Heart left ventricle (tissue), 16 donors: ENCODE measurements at places on chromosomes 3 and 15.
A peak's percentile ranks its signal among the peaks of the same experiment; 100 is the strongest.

DNA sequence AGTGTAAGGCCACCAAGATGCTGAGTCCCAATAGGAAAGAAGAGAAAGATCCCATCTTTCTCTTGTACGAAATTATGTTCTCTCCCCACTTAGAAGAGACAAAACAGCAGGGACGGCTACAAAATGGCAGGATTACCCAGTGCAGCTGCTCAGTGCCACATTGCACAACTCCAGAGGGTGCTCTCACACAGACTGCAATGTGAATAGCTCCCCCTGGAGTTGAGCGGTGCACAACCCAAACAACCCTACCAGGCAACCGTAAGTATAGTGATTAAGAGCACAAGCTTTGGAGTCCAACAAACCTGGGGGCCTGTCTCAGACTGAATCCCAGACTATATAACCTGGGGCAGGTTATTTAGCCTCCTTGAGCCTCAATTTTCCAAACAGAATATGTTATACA lies 3.1 kb upstream of the BHLHE40 start:
- peak; percentile 32 for DNase-seq

DNA sequence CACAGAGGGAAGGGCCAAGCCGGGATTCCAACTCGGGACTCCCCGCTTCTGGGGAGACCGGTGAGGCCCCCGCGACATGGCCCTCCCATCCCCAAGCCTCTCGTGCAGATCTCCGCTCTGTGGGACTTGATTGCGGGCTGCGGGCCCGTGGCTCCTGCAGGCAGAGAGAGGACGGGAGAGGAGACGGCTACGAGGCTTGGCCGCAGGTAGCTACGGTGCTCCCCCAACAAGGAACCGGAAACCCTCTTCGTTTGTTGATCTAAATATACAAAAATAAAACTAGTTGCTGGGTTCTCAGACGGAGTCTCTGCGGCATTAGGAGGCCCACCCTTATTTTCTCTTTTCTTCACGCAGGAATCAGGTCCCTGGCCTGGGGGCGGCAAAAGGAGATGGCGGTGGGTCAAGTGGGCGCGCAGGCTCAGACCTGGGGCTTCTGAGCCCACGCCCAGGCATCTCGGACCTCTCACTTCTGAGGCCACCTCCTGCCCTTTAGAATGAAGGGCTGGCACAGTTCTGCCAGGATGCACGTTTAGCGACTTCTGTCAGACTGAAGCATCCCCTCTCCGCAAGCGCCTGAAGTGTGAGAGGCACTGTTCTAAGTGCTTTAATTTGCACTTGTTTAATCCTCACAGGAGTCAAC lies 10.9 kb downstream of the GNB5 start:
- no peak for DNase-seq

- DNase-seq, result no peak
These were observed 120.5 kb downstream of the POLR2M start for GRCh38 chr15:57827021-57827420.

DNA sequence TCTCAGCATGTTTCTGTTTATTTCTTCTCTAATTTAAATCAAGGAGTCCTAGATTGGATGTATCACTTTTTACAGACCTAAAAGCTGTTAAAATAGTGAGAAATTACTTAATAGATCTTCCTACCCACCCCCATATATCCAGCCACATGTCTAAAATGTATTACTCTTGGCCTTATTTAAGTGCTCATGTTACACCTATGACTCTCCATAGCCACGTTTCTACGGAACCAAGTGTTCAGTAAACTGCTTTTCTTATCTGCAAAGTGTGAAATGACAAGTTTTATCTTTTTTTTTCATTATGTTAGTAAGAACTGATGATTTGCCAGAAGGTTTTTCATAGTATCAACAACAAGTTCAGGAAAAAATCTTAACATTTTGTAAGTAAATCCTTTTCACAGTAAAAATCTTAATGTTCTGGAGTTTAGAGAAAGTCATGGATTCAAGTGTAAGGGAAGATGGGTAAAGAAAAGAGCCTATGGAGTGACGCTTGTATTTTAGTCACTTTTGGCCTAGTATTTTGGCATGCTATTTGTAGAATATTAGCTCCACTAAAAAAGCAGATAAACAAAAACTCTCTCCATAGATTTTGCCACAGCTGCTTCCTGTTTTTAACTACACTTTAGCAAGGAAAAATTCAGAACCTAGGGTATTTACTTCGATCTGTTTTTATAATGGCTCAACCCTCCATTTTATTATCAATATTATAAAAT lies 41.2 kb upstream of the IGSF10 start:
- no peak for DNase-seq

DNA sequence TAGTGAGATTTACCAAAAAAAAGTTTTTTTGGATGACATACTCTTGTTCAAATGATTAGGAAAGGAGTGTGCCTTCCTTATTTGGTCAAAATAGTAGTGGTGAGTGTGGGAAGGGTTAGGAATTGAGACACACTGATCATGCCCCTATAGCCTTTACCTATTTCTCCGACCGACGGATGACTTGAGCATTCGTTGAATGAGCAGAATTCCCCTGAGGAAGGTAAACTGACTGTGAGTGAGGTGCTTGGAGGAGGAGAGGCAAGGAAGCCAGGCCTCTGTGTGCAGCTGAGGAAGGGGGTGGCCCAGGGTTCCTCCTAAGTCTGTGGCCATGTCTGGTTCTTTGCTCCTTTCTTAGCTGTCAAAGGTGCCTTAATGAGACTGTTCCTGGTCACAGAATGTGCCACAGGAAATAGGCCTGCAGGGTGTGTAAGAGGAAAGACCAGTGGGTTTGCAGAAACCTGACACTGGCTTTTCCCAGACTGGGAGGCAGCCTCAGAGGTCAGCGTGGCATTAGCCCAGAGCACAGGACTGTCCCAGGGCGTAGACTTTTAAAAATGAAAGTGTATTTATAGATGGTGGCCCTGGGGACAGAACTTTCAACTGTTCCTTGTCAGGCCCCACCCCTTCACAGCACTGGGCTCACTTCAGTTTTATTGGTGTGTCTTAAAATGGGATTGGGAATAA lies 307.7 kb upstream of the C2CD4B start:
- no peak for DNase-seq

GRCh38 chr15:48373821-48374451 lies 42.7 kb downstream of the DUT start:
- DNase-seq, result no peak

DNA sequence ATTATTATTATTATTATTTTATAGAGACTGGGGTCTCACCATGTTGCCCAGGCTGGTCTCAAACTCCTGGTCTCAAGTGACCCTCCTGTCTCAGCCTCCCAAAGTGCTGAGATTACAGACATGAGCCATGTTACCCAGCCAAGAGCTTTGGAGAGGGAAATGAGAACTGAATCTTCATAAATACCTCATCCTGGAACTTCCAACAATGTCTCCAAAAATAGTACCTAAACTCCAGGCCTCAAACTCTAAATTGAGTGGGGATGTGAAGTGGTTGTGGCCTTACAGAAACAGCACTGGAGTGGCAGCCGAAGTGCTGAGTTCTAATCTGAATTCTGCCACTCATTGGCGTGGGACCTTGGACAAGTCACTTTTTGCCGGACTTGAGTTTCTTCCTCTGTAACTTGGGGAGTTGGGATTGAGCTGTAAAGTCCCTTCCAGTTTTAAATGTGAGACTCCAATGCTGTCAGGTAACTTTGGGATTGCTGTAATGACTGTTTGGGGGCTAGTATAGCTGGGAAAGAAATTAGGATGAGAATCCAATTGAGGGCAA lies 10.0 kb upstream of the SRP14 start:
- DNase-seq, result no peak

DNA sequence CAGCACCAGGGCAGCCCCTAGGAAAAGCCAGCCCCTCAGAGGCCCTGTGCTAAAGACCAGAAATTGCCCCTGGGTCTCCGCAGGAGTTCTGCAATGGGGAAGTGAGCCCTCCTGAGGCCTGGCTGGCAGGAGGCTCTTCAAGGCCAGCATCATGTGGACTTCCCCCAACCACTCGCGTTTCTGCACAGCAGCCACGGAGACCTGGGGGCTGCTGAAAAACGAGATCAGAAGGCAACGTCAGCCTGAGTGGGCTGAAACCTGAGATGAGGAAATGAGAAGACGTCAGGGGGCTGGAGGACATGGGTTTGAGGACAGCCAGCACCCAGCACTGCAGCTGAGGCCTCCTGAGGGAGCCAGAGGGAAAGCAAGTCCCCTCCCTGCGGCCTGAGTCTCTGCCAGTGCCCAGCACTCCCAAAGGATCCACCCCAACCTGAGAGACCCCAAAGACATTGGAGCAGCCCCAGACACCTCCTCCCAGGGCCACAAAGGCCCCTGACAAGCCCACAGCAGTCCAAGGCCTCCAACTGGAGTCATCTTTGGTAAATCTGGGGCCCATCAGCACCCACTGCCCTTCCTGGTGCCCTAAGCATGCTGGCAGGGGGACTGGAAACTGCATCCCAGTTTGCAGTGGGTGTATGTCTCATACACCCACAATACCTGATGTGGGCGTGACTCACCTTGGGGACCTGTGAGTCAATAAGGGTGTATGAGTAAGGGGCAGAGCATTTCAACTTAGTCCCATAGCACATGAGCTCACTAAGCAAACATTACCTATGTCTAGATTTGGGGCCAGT lies 29.2 kb upstream of the CYP11A1 start:
- no peak for DNase-seq

DNA sequence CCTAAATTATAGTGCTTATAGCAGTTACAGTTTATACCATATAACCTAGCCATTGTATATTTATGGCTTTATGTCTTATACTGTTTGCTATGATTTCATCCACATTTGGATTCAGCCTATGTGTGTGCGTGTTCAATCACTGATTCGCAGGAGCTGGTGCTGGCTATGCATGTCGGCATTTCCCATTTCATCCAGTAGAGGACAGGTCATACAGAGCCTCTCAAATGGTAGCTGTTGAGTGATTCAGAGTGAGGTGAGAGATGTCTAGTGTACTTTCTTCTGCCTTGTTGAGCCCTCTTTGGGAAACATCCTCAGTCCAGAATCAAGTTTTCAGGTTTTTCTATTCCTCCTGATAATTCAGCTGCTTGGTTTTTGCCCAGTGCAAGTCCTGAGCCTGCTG lies 76.1 kb downstream of the FRMD4B start:
- DNase-seq, result no peak

- no peak for DNase-seq
These were observed 97.1 kb upstream of the SPATA16 start for GRCh38 chr3:173238091-173238490.

- DNase-seq, result no peak
These were observed 96.3 kb downstream of the TPRG1 start for GRCh38 chr3:189267981-189268613.

- no peak for DNase-seq
These were observed 62.4 kb downstream of the CEMIP start for GRCh38 chr15:80841541-80841940.

DNA sequence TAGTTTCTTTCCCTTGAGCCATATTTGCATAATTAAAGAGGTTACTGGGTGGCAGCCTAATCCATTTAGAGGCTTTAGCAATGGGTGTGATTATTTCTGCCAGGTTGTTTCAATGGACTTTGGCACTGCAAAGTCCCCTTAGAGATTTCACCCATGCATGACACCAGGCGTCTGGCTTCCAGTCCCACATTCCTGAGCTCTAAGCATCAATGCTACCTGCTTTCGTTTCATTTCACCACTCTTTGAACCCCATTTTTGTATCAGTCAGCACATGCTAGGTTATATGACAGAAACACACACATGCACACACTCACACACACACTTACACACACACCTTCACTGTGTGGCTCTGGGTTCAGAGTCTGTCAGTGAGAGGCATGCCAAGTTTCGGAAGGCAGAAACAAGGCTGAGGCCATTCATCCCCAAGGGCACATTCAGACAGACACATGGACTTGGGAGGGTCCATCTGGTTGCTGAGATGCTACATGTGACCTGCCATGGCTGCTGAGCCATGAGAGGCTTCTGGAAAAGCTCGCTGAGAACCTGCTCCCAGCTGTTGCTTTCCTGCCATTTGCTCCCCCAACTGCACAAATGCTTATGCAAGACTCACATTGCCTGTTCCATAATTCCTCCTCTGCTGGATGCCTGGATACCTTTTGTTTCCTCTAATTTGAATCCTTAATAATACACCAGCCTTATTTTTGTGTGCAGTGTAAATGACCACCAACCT lies 354.1 kb downstream of the GABRG3 start:
- no peak for DNase-seq

DNA sequence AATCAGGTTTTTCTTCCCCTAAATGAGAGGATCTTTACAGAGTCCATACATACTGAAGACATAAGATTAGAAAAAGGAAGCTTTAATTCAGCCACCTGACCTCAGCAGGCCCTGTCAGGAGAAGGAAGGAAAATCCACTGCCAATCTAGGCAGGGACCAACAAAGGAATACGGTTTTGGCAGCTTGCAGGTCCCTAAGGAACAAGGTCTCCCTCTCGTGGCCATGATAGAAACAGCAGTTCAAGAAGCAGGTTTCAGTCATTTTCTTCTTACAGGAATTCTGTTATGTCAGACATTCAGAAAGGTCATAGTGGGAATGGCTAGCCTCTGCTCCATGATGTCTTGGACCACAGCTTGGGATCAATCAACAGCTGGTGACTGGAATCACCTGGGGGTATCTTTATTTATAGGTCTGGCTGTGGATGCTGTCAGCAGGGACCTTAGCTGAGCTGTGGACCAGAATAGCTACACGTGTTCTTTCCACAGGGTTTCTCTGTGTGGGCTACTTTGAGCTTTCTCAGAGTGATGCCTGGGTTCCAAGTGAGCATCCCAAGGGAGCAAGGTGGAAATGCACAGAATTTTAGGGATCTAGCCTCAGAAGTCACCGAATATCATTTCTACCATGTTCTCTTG lies 9.4 kb upstream of the CMSS1 start:
- DNase-seq, result no peak

GRCh38 chr3:186361246-186361761 lies 730 bp downstream of the DGKG start:
- DNase-seq, result no peak

GRCh38 chr3:129827765-129828164 lies 65.7 kb downstream of the TMCC1 start:
- DNase-seq, result no peak

DNA sequence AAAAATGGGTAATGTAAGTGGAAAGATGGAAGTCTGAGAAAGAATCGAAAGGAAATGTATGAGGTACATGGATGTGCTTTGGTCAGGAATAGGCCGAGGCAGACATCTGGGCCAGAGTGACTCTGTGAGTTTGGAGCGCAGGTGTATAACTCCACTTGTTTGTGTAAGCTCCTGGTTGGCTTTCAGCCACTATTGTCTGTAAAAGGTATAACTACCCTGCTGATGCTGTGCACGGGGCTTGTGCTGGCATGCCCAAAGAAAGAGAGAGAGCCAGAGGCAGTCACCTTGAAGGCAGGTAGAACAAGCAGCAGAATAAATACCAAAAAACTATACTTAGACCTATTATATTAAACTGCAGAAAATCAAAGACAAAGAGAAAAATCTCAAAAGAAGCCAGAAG lies 32.7 kb upstream of the CD96 start:
- DNase-seq, result no peak

DNA sequence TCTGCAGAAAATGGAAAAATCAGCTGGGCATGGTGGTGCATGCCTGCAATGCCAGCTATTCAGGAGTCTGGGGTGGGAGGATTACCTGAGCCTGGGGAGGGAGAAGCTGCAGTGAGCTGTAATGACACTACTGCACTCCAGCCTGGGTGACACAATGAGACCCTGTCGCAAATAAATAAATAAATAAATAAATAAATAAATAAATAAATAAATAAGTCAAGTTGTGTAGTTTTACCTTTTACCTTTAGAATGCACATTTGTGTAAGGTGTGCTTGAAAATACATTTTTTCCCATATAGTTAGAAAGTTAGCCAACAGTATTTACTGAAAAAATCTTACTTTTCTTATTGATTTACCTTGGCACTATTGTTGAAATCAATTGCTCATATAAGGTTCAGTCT lies 515.6 kb downstream of the NAALADL2 start:
- no peak for DNase-seq

GRCh38 chr3:98449606-98450193 lies 13.3 kb upstream of the OR5K1 start:
- DNase-seq, result no peak
